ENCODE measurements at places on chromosomes 12 and 14.

GRCh38 chr14:77485901-77486678 is 12.5 kb downstream of the ISM2 start:
- no peak for DNase-seq

GRCh38 chr12:19775241-19775640 is 335.9 kb downstream of the AEBP2 start:
- DNase-seq: no peak

- DNase-seq: no peak
These were observed 21.3 kb upstream of the TCP11L2 start for GRCh38 chr12:106281056-106281782.

DNA sequence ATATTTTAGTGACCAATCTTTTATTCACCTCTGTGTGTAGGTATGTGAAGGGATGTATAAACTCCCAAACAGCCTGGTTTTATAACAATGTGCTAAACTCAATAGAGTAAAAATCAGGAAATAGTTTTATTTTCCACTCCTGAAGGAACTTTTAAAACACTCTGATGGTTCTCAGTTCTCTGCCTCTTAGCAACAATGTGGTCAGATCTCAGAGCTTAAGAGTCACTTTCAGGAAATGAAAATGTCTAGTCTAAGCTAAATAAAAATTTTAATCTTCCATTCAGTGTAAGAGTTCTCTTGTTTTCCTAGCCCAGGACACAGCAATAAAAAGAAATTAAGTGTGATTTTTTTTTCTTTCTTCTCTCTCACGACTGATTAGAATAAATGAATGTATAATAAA is 718.0 kb downstream of the C12orf50 start:
- DNase-seq: no peak

GRCh38 chr14:53011053-53011462 is 60.2 kb upstream of the FERMT2 start:
- peak; percentile 35 for DNase-seq

GRCh38 chr12:54161481-54162437 is 27.0 kb downstream of the SMUG1 start:
- DNase-seq: no peak

- DNase-seq: no peak
These were observed 10.2 kb downstream of the SGPP1 start for GRCh38 chr14:63717702-63718101.

GRCh38 chr14:104573930-104574329 is 5.6 kb upstream of the C14orf180 start:
- DNase-seq: no peak

DNA sequence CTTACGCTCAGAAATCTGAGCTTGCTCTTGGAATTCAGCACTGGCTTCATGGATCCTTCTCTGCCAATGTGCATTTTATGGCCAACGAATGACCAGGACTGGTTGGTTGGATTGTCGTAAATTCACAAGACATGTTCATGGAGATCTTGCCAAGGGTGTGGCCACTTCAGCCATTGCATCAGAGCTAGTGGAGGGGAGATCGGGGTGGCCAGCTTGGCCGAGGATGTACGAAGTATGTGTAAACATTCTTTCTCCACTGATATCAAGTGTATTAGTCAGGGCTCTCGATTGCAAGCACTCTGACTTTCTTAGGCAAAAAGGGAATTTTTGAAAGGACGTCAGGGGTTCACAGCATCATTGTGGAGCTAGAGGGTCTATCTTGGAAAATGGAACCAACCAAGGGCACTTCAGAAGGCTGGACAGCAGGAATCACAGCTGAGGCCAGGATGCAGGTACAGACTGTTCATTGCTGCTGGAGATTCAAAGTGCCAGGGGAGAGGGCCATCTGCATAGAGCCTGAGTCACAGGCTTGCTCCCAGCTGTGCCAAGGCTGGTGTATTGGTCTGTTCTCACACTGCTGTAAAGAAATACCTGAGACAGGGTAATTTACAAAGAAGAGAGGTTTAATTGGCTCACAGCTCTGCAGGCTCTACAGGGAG is 32.9 kb upstream of the ADGRD1 start:
- DNase-seq: no peak

DNA sequence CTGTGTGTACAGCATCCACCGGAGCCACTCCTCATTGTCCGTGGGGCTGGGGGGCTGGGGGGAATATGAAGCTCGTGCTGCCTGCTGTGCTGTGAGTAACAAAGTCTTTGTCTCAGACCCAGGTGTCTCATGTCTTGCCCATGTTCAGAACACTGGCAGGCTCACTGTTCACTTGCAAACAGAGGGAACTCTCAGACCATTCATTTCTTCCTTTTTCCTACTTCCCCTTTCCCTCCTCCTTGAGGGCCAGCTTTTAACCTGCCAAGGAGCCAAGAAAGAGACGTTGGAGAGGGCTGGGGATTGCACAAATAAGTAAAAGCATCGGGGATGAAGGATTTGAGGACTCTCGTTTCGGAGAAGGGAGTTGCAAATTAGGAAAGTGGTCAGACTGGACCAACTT is 21.6 kb downstream of the GPR132 start:
- no peak for DNase-seq

GRCh38 chr12:21183721-21184275 is 52.8 kb downstream of the SLCO1B1 start:
- no peak for DNase-seq

- DNase-seq: no peak
These were observed 9.6 kb downstream of the ITPR2 start for GRCh38 chr12:26823390-26823789.

- DNase-seq: no peak
These were observed 56.2 kb upstream of the VPS33A start for GRCh38 chr12:122322501-122322900.

DNA sequence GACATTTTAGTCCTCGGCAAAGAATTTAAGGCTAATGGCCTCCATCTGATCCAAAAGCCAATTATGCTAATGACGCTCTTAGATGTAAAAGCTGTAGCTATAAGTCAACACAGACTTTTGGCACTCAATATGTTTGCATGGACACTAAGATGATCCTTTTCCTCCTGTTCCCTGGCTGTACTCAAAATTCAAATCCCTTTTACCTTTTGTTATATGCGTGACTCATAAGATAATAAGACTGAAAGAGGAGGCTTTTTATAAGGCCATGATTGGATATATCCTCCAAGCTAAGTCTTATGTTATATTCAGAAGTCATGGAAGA is 89.8 kb downstream of the PDZRN4 start:
- DNase-seq: no peak

GRCh38 chr14:54669721-54670561 is 103.0 kb downstream of the SAMD4A start:
- DNase-seq: no peak

- no peak for DNase-seq
These were observed 160.9 kb downstream of the VRK1 start for GRCh38 chr14:96958057-96958456.

DNA sequence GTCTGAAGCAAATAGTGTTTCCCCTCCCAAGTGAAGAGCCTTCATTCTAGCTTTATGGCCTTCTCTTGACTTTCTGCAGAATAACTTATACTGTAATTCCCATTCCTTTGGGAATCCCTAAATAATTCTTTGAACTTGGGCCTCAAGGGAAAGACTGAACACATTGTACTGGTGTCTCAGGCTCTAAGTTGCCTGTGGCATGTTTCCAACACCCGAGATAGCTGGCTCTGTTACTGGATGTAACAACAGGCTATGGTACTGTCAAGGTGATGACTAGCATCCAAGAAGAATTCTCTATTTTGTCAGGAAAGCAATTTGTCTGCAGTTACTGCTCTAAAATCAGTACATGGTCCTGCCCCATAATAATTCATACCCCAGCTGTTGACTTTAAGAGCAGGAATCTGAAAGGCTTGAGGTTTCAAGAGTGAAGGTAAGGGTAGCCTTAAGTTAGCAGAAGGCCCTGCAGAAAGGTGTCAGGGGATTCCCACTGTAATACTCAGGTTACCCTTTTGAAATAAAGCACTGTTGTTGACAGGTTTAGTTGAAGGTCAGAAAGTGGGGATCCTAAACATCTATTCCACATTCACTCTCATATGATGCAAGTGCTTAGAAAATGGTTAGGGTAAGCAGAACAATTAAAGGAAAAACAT is 5.2 kb downstream of the GPX2 start:
- DNase-seq: no peak

DNA sequence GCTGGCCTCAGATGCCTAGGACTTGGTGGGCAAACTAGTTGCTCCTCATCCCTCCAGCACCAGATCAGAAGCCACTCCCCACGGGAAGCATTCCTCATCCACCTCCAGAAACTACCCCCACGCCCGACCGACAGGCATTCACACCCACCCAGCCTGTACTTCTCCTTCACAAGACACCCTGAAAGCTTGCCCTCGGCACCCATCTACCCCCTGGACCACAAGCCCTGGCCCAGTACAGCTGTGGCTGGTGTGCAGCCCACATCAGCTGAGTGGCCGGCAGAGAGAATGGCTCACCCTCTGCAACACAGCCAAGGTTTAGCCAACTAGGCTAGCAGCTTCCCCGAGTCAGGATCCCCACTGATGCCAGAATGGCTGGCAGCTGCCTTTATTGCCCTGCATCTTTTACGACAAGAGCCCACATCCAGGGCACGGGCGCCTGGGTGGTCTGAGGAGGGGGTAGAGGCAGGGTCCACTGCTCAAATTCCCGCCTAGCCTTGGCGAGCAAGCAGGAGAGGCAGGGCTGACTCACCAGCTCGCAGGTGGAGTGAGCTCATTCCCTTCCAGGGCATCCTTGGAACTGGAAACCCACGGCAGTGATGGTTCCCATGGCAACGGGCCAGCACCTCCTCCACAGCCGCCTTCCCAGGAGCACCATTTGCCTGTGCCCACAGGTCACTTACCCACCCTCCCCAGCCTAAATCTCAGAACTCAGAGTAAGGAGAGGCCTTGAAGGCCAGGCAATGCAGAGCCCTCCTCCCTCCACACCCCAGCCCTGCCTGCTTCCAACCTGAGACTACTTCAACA is 17.1 kb downstream of the ACTN1 start:
- DNase-seq: no peak

- DNase-seq: no peak
These were observed 449.3 kb downstream of the MED13L start for GRCh38 chr12:115828168-115828567.

GRCh38 chr14:106831322-106831720 is 1304.9 kb downstream of the TMEM121 start:
- DNase-seq: no peak
